ENCODE measurements at places on chromosomes 12 and 14.

GRCh38 chr14:76861574-76862255 is 35.5 kb downstream of the LRRC74A start:
- no peak for DNase-seq

DNA sequence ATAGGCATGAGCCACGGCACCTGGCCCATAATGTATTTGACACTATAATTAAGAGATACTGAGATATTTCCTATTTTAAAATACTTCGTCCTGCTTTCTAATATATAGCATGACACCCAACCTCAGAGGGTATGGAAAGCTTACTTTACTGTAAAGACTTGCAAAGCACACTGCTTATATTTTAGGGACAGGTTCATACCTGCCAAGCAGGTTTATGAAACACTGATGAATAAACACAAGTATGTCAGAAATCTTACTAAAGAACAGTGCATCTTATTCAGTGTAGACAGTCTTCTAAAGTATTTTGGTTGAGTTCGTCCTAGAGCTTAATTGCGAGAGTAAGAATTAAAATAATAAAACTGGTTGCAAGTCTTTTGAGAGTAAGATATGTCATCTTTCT is 65.4 kb downstream of the PPFIBP1 start:
- DNase-seq: no peak

GRCh38 chr12:105820429-105821125 is 318.2 kb downstream of the NUAK1 start:
- DNase-seq: no peak

DNA sequence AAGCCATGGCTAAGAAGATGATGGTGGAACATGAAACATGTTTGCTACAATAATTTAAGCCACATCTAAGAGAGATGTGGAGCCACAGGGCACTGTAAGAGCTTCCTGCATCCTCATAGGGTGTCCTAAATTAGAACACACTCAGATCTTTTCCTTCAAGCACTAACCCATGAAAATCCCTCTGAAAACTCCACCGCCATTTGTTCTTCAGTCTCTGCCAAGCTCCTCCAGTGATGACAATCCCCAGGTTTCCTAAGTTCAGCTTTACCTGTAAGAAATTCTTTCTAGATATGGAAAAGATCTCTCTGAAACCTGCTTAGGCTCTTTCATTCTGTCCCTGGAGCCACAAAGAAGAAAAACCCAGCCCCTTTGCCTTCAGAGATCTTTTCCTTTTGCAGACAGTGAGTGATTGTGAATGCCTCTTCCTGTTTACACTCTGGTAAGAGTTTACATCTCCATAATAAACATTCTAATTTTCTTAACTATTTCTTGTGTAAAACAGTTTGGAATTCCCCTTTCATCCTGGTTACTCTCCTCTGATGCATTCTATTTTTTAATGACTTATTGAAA is 907.2 kb downstream of the VRK1 start:
- DNase-seq: no peak

GRCh38 chr14:68695326-68695768 is 97.5 kb downstream of the ZFP36L1 start:
- DNase-seq: no peak

DNA sequence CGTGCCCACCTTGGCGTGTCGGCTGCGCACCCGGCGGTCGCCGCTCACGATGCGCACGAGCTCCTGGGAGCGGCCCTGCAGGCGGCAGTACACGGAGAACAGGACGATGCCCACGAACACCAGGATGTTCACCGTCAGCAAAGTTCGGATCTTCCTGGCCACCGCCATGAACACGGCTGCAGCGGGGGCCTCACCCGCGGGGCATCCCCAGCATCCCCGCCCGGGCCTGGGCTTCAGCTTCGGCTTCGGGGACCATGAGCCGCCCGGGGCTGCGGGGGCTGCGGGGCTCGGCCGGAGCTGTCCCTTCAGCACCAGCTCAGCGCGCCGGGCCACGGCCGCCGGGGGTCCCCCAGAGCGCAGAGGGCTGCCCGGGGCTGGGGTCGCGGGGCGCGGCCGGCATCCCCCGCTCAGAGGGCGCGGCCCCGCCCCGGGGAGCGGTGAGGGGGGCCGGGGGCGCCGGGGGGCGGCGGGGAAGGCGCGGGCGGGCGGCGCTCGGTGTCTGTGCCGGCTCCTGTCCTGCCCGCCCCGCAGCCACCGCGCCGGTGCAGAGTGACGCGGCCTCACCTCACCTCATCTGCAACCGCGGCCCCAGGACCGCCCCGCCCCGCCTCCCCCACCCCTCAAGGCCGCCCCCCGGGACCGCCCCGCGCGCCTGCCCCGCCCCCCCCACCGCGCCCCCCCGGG is at the start of gene GALNT9:
GALNT9 (minus strand) TSS at position 554 of the 684 bp plus-strand sequence; CDS start at position 168, 386 bp downstream.
- DNase-seq: no peak

GRCh38 chr14:61211476-61212255 is 69.5 kb downstream of the TMEM30B start:
- DNase-seq: peak; percentile 86

- DNase-seq: no peak
Observed at GRCh38 chr12:51686727-51687126, 95.7 kb downstream of the SCN8A start.

DNA sequence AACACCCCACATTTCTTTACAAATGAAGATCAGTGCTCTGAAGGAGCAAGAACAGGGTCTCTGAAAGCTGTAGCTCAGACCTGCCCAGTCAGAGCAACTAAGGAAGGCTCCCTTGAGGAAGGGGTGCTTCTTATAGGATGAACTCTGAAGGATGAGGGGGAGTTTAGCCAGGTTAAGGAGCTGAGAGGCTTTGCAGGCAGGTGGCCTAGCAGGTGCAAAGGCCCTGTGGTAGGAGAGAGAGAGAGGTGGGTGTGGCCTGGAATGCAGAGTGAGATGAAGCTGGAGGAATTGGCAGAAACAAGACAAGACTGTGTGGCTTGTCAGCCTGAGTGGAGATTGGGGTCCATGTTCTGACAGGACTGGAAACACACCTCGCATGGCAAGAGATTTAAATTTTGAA is 20.5 kb upstream of the FAM222A start:
- no peak for DNase-seq

DNA sequence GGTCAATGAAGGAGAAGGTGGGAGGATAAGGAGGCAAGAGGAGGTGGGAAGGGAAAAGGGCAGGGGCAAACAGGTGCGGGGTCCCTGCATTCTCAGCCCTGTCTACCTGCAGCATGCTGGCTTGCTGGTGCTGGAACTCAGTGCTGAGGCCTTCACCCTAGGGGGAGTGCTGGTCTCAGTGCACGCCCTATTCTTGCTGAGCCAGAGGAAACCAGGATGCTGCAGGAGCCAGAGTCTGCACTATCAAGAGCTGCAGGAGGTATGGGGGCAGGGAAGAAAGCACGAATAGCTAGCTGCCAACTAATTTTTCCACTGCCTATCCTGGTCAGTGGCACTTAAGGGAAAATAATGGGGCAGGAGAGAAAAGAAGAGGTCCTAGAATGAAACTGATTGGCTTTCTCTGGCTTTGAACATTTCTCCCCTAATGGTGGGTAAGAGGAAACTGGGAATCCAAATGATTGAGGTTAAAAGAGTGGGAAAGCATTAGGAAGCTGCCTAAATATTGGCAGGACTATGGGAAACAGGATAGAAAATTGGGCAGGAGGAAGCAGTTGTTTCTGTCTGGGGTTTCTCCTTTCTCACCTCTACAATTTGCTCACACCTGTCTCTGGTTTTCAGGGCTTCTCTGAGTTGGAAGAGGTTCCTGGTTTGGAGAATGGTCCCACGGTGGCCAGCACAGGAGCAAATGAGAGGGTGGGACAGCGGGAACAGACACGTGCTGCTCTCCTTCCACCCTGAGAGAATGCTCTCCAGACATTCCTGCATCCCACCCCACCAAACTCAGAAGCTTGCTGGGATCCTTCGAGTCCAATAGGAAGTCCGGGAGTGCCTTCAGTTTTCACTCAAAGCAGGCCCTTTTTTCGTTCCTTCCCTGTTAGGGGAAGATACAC is 1.9 kb downstream of the TMEM253 start:
- peak; percentile 23 for DNase-seq

DNA sequence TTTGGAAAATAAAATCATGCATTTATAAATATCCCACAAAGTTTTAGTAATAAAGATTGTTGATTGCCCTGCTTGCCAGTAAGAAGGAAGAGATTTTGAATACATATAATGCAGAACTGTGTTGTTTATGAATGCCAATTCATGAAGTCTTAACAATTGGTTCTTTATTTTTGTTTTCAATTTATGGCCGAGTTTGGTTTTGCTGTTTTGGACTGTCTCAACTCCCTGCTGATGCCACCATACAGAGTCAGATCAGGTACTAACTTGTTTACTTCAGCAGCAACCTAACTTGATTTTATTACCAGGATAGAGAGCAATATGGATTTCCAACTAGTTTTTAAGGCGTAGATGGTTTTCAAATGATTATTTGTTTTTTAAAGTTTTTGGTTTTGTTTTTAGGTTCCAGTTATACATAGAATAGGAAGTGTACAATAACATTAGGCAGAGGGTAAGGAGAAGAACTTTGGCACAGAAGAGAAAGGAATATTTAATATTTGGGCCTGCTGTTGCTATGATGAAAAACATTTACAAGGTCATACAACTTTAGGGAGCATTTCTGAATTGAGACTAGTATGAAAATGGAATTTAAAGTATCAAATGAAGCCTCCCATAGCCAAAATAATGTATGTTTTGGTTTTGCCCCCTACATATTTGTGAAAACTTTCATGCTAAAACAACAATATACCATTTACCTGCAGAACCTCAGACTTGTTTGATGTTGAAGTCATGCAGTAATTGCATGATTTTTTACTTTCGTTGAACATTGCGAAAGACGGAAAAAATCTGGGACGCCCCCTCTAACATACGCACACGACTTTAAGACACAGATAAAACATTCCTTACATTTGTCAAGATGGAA is 904 bp upstream of the FAM177A1 start:
- DNase-seq: no peak

DNA sequence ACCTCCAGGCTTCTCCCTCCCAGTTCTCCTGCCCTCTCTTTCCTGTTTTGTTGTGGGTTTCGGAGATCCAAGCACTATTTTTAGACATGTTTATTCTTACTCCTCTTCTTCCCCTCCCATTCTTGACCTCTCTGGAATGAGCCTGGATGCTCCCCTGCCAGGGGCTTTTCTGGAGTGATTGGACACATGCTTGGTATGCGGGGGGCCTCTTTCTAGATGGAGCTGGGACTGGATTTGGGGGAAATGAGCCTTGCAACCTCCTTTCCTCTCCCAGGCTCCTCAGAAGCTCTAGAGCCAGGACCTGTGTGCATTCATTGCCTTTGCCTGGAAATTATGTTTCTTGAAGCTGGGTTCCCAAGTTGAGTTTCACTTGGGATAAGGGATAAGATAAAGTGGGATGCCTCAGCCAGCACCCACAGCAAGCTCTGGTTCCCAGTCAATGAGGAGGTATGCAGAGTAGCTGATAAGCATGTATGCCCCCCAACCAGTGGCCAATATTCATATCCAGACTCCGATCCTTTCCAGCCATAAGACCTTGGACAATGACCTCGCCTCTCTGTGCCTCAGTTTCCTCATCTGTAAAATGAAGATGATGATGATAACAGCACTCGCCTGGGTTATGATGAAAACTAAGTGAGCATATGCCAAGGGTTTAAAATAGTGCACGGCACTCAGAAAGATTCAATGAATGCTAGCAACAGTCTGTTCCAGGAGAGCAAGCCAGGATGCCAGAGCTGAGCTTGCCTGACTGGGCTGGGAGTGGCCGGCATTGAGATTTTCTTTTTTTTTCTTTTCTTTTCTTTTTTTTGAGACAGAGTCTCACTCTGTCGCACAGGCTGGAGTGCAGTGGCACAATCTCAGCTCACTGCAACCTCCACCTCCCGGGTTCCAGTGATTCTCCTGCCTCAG is 97.8 kb downstream of the SCARB1 start:
- no peak for DNase-seq

- DNase-seq: no peak
Observed at GRCh38 chr14:104598039-104598909, 6.3 kb downstream of the TMEM179 start.

DNA sequence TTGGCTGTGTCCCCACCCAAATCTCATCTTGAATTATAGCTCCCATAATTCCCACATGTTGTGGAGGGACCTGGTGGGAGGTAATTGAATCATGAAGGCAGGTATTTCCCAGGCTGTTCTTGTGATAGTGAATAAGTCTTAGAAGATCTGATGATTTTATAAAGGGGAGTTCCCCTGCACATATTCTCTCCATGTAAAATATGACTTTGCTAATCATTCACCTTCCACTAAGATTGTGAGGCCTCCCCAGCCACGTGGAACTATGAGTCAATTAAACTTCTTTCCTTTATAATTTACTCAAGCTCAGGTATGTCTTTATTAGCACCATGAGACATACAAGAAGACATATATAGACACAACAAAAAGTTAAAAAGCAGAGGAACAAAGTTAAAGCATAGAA is 120.0 kb downstream of the CPNE8 start:
- DNase-seq: no peak

GRCh38 chr12:108400481-108400880 is 61.4 kb upstream of the CMKLR1 start:
- DNase-seq: no peak

- no peak for DNase-seq
Observed at GRCh38 chr14:105496831-105497591, 6.0 kb downstream of the TEDC1 start.

GRCh38 chr12:67752226-67752732 is 103.7 kb downstream of the DYRK2 start:
- no peak for DNase-seq

DNA sequence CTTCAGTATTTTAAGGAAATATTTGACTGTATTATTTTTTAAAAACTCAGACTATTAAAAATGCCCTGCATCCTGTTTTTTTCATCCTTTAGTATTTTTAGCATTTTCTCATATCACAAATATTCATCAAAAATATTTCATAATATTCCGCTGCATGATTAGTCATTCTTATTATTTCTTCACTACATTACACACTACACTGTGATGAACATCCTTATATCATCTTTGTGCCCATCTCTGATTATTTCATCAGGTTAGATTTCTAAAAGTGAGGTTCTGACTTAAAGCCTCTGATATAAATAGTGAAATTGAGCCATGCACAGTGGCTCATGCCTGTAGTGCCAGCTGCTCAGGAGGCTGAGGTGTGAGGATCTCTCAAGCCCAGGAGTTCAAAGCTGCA is 8.1 kb downstream of the COCH start:
- no peak for DNase-seq

- no peak for DNase-seq
Observed at GRCh38 chr14:74985028-74985310, 17.8 kb upstream of the EIF2B2 start.

DNA sequence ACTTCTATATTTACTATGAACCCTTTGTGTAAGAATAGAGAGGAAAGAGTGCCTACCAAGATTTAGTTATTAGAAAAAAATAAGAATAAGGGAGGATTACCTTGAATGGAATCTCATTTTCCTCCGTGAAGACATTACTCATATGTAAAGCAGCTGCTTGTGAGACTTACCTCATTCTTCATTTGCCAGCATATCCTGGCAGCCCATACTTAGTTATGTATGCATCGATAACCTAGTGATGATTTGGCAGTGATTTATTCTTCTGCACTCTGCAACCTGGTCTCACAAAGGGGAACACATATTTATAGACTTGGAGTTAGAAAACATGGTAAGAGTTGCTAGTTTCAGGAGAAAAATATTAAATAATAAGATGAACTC is 56.8 kb downstream of the LRFN5 start:
- DNase-seq: peak; percentile 78

- DNase-seq: peak; percentile 31
Observed at GRCh38 chr12:47983541-47984115, 20.2 kb downstream of the TMEM106C start.

All from NCI-H2171 treated with DMSO at 0.1 percent for 48 hours (cell line).